ENCODE measurements at places on chromosomes 7 and 10. TPM values are rescaled to one million over a fixed set of nuclear protein-coding genes. Genes with fewer than 3 reads are reported as not detected.

DNA sequence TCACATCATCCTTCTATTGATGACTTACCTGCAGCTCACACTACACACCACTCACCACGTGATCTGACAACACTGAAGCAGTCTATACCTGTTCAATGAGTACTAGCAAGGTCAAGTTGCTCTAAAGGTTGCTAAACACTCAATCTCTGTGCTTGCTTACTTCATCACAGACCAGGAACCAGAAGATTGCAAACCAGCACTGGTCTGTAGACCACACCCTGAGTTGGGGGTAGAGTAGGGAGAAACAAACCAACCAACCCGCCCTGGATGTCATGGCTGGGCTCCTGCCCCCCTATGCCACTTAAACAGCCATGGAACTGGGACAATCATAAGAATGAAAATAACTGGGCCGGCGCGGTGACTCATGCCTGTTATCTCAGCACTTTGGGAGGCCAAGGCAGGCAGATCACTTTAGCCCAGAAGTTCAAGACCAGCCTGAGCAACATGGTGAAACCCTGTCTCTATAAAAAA is 19.6 kb downstream of the DLG5 start:
- no peak for DNase-seq

DNA sequence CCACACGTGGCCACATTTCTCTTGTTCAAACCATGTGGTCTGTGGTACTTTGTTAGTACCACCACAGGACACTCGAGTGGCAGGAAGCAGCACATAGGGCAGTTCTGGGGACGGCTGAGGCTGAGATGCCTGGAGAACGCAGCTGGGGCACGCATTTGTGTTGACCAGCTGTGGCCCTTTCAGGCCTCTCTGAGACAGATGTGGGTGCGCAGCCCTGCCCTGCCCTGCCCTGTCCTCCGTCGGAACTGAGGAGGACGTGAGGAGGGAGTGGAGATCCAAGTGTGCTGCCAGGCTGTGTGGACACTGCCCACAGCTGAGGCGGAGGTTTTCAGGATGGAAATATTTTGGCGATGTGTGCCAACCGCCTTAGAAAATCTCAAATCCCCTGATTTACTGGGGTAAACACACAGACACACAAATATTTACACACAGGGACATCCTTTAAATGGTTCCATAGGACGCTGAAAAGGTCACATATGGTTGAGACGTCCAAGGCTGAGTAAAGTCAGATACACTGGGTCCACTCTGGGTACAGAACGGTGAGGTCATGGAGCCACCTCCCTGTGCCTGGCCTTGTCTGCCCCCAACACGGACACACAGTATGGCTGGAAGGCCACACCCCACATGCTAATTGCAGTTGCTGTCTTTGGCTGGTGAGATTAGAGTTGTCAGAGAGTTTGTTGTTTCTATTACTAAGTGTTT is 14.8 kb downstream of the BHLHA15 start:
- DNase-seq = no peak

The BRI3 gene
- total RNA-seq = 47.5 TPM

DNA sequence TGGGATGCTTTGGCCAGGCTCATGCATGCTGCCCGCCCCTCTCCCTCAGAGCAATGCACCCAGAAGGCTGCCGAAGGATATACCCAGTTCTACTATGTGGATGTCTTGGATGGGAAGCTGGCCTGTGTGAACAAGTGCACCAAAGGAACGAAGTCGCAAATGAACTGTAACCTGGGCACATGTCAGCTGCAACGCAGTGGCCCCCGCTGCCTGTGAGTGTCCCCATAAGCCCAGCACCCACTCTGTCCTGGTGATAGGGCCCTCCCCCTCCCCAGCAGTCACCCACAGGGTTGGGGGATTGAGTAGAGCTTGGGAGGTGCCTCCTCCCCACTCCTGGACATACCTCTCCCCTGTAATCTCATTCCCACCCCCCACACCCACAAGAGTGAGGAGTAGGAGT is 7.0 kb upstream of the MUC17 start:
- DNase-seq = no peak

DNA sequence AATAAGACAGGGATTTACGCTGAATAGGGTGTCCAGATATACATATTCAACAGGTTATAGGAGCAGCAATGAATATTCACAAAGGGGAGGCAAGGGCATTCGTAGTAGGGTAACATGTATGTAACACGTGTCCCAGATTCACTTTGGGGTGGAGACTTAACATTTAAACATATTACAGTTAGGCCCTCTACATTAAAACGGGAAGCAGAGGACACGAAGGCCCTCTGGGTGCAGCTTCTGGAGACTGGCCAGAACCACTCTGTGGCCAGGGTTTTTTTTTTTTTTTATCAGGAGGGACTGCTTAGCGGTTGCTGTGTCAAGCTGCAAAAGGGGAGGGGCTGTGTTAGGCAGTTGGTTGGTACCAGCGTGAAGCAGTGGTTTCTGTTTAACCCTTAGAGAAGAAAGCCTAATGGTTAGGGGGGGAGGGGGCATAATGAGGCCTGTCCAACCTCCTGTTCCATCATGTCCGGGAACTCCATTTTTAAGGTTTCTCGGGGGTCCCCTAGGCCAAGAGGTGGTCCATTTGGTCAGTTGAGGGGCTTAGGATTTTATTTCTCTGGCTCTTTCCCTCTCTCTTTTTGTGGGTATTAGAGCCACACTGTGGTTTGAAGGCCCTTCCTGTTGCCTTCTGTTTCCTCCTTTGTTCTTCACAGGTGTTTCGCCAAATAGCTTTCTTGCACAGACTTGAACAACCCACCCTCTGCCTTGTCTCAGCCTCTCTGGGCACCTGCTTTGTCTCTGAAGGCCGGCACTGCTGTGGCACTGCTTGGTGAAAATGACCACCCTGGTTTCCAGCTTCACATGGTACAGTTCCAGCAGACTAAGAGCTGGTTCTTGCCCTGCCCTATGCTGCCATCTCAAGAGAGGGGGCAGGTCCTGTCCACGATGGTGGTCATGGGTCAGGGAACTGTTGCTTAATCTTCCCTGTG is 26.4 kb downstream of the PRF1 start:
- no peak for DNase-seq
